ENCODE measurements at places on chromosomes 1 and 21.

DNA sequence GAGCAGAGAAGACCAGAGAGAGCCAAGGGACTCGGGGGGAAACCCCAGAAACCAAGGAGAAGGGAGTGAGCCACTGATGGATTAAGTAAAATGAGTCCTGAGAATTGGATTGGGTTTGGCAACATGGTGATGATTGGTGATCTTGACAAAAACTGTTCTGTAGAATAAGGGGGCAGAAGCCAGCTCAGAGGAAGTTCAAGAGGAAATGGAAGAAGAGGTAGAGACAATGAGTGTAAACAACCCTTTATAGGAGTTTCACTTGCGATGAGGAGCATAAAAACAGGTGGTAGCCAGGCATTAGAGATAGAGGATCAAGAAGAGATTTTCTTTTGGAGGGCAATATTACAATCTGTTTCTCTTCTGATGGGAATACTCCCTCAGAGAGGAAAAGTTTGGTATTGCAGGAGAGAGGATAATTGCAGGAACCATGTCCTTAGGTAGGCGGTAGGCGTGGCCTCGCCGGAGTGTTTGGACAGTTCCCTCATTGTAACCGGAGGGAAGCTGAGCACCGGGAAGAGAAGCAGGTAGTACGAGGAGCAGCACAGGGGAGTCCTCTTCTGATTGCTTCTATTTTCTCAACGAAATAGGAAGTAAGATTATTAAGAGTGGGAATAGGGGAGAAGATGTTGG, 68.4 kb upstream of the TENT5C start:
- H3K4me3 ChIP-seq = no peak overlapping the region
- no peaks in the 10 kb centered on the region for H3K36me3 ChIP-seq
- no peak for DNase-seq
- no peak overlapping the region for H3K27ac ChIP-seq

DNA sequence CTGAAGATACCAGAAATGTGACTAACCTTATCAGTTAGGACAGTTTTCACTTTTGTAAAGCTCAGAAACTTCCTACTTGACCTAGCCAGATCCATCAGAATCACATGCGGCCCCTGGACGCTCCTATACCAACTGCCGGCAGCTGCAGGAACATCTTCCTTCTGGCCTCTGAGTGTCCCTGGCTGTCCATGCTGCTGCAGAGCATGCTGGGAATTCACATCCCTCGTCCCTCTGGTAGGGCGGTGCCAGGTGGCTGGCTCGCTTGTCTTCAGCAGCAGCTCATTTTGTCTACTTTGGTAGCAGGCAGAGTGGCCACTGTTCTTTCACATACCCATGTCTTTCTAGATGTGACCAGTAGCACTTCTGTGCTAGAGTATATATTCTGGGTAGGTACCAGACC, 34.4 kb downstream of the HHAT start:
- H3K36me3 ChIP-seq = no peaks in the 10 kb centered on the region
- H3K4me3 ChIP-seq = no peak overlapping the region
- no peaks in the 10 kb centered on the region for H3K27me3 ChIP-seq
- no peak for DNase-seq

GRCh38 chr1:244271691-244272308, 179.9 kb downstream of the ADSS2 start:
- peaks cover 8% of the 10 kb centered on the region for H3K4me1 ChIP-seq
- H3K4me3 ChIP-seq = no peak overlapping the region
- no peak overlapping the region for H3K27ac ChIP-seq
- DNase-seq = no peak
- H3K27me3 ChIP-seq = peaks cover 13% of the 10 kb centered on the region
- no peaks in the 10 kb centered on the region for H3K36me3 ChIP-seq

- peak overlapping the region; percentile 19 for H3K27ac ChIP-seq
- no peaks in the 10 kb centered on the region for H3K36me3 ChIP-seq
- H3K4me1 ChIP-seq = peaks cover 25% of the 10 kb centered on the region
These were observed 215.9 kb downstream of the TOMM20 start for GRCh38 chr1:234912548-234913277.

DNA sequence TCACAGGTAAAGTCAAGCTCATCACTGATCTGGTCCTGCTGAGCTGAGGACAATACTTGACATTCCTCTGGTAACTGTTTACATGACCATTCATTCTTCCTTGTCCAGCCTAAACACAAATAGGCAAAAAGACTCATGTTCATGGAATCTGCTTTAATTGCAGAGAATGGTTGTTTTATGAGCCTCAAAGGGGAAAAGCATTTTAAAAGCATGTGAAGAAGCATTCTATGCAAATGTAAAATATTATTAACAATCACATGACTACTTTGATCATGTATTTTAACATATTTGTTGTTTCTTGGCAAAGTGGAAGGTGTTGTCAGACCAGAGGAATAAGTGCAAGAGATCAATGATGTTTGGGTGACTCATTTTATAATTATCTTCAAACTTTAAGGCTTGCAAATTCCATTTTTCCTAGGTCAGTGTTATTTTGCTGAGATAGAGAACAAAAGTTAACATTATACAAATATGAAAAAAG, 133.7 kb downstream of the RUNX1 start:
- H3K27me3 ChIP-seq = no peaks in the 10 kb centered on the region
- DNase-seq = no peak
- no peak overlapping the region for H3K27ac ChIP-seq
- no peak overlapping the region for H3K4me3 ChIP-seq
- peaks cover 10% of the 10 kb centered on the region for H3K36me3 ChIP-seq

DNA sequence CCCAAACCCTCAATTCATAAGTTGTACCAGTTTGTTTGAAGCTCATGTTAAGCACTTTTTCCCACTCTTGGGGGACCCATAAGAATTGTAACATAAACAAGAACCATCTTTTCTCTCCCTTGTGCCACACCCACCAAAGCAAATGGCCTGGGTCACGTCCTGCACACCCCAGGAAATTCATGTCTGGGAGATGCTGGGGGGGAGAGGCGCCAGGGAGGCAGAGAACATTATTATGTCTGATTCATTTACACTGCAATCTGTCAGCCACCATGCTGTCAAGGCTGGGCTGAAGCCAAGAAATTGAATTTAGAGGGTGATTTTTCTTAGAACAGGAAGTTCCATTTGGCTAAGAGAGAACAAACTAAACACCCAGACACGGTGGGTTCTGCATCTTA, 37.2 kb upstream of the IPO9 start:
- no peaks in the 10 kb centered on the region for H3K36me3 ChIP-seq
- H3K4me1 ChIP-seq = peaks cover 24% of the 10 kb centered on the region
- H3K27ac ChIP-seq = no peak overlapping the region
- peaks cover 11% of the 10 kb centered on the region for H3K27me3 ChIP-seq
- H3K4me3 ChIP-seq = no peak overlapping the region

- no peak overlapping the region for H3K4me3 ChIP-seq
- no peak overlapping the region for H3K27ac ChIP-seq
- no peaks in the 10 kb centered on the region for H3K36me3 ChIP-seq
These were observed 377.2 kb downstream of the PLPP3 start for GRCh38 chr1:56202186-56202585.

DNA sequence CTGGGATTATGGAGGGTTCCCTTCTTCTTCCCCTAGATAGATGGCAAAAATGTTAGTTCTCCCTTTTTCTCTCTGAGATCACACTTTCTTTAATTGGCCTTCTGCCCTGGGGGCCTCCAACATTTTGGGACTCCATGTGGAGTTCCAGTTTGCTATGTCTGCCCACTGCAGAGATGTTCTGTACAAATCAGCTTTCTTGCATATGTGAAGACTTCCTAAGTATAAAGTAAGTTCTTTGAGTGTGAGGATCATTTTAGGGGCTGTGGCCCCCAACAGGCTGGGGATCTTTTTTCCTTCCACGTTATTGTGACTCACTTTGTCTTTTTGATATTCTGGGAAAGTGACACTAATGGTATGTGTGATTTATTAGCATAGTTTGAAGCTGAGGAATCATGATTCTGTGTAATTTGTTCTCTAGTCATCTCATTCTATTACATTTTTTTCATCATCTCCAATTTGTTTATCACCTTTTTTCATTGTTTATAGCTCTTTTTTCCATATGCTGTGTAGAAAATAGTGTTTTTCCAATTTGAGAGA, 48.2 kb downstream of the HHAT start:
- no peaks in the 10 kb centered on the region for H3K27me3 ChIP-seq
- no peaks in the 10 kb centered on the region for H3K36me3 ChIP-seq
- no peak for DNase-seq
- H3K4me3 ChIP-seq = no peak overlapping the region
